ENCODE measurements at places on chromosomes 1 and 21.

DNA sequence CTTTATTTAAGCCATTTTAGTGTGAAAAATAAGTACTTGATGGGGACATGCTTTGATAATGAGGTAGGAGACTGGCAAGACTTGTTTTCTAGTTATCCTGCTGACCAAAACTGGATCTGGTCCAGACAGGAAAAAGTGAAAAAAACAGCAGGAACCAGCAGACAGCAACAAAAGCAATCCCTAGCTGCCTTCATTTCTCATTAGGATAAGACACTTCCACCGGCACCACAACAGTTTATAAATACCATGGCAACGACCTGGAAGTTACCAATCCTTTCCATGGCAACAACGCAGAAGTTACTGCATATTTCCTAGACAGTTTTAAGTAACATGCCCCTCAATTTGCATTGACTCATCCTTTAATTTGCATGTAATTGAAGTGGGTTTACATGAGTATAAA, 993.8 kb upstream of the NCAM2 start:
- peak; percentile 7 for DNase-seq

DNA sequence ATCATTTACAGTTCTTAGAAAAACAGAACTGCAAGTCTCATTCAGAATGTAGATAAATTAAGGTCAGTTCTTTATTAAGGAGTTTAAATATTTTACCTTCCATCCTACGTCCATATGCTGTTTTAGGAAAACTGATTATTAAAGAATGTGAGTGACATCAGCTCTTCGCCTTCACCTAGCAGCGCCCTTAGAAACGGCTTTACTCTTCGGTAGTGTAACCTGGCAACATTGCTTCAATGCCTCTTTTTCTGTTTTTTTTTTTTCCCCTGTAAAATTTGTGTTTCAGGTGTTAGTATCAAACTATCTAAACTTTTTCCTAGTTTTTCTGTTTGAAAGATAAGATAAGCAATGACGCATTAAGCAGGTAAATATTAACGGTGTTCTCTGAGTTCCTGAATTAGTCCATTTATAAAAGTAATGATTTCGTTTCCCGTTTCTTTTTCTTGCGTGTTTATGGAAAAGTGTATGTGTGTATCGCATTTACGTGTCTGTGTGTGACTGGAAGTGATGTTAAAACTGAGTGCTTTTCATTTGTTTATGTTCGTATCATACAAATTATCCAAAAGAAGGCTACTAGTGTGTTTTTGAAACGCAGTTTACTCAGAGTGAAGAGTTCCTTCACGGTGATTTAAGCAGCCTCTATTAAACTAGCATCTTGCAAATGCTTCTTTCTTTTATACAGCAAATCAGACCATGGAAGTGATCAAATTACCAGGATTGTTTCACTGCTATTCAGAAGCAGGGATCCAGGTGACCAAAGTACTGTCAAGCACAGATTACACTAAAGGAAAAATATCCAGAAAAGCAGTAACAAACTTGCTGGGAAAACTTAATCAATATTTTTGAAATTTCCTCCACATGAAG, 139.0 kb downstream of the SDCCAG8 start:
- no peak for DNase-seq

- DNase-seq = no peak
These were observed 92.0 kb downstream of the MIS18A start for GRCh38 chr21:32186804-32187203.

GRCh38 chr1:206573319-206573718, 38.9 kb downstream of the EIF2D start:
- no peak for DNase-seq

DNA sequence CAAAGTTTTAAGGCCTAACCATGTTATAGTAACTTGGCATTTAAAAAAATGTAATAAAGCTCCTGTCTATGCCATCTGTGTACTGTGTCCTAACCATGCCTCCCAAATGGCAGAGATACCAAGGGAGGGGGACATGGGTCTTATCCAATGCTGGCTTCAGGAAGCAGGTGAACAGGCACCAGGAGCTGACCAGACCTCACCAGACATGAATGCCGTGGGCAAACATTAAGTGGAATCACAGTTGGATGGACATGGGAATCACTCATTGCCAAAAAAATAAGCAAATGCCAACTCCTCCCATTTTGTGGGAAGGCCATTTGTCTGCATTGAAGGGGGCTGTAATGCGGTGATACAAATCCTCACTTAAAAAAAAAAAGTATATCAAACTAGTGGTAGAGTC, 22.9 kb downstream of the PROX1 start:
- no peak for DNase-seq

- no peak for DNase-seq
These were observed 541.0 kb upstream of the ZRANB2 start for GRCh38 chr1:71621785-71622184.

- no peak for DNase-seq
These were observed 18.6 kb downstream of the NKAIN1 start for GRCh38 chr1:31221072-31221471.

DNA sequence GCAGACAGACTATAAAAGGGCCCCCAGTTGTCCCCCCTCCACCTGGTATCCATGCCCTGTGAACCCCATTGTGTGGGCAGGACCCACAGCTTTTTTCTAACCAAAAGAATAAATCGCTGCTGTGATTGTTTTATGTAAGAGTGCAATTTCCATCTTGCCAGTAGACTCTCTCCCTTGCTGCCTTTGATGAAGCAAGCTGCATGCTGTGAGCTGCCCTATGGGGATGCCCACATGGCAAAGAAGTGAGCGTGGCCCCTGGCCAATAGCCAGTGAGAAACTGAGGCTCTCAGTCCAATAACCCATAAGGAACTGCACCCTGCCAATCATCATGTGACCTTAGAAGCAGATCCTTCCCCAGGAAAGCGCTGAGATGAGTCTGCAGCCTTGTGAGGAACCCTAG, 37.8 kb upstream of the FMOD start:
- peak; percentile 0 for DNase-seq

- DNase-seq = no peak
These were observed 283.1 kb downstream of the GRIK1 start for GRCh38 chr21:29656504-29657239.

- no peak for DNase-seq
These were observed 19.6 kb upstream of the SERINC2 start for GRCh38 chr1:31393463-31393862.

DNA sequence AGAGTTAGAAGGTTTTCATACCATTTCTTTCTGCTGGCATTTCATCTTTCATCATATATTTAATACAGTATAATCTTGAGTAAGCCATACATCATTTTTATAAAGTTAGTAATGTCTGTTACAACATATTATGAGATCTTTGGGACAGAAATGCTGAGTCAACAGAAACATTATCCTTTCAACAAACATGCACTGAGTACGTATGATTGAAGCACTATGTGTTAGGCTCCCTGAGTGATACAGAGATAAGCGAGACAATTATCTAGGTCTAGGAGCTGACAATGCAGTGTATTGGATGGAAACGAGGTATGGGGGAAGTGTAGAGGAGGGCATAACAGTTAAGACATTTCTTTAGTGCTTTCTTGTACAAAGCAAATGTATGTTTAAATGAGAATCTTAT, 19.7 kb upstream of the GPR52 start:
- DNase-seq = no peak

- DNase-seq = no peak
These were observed 128.0 kb downstream of the LACTBL1 start for GRCh38 chr1:22844621-22845020.

DNA sequence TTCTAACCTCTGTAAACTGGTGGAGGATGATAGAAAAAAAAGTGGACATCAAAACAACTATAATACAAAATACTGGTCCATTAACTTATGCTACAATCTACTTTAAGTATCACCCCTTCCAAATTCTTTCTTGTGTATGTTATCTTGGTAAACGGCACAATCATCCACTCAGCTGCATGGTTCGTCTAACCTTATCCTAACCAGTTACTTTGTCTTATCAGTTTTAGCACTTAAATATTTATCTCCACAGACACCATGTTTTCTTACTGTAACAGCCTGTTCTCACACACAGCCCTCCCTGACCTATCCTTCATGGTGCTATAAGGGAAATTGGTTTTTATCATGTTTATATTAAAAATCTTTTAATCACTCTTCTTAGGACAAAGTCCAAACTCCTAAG, 157.2 kb downstream of the PTGER3 start:
- no peak for DNase-seq

- DNase-seq = peak; percentile 72
These were observed 30.9 kb downstream of the GPA33 start for GRCh38 chr1:167059045-167059808.

- no peak for DNase-seq
These were observed 107.4 kb upstream of the ESRRG start for GRCh38 chr1:216830424-216831210.

DNA sequence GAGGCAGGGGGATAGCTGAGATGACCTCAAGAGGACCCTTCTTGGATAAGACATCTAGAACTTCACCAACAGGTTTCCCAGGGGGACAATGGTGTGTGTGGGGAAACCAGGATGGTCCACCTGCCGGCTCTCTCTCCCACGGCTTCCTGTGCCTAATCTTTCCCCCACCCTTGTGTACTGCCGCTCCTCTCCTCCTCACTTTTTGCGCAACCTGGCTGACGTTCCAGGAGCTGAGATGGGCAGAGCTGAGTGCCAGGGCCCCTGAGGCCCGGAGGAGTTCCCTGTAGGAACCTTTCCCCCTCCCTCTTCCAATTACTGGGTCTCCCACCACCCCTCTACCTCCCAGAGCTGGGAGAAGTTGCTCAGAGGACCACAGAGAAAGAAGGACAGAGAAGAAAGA, 6.9 kb downstream of the SLC26A9 start:
- DNase-seq = no peak

DNA sequence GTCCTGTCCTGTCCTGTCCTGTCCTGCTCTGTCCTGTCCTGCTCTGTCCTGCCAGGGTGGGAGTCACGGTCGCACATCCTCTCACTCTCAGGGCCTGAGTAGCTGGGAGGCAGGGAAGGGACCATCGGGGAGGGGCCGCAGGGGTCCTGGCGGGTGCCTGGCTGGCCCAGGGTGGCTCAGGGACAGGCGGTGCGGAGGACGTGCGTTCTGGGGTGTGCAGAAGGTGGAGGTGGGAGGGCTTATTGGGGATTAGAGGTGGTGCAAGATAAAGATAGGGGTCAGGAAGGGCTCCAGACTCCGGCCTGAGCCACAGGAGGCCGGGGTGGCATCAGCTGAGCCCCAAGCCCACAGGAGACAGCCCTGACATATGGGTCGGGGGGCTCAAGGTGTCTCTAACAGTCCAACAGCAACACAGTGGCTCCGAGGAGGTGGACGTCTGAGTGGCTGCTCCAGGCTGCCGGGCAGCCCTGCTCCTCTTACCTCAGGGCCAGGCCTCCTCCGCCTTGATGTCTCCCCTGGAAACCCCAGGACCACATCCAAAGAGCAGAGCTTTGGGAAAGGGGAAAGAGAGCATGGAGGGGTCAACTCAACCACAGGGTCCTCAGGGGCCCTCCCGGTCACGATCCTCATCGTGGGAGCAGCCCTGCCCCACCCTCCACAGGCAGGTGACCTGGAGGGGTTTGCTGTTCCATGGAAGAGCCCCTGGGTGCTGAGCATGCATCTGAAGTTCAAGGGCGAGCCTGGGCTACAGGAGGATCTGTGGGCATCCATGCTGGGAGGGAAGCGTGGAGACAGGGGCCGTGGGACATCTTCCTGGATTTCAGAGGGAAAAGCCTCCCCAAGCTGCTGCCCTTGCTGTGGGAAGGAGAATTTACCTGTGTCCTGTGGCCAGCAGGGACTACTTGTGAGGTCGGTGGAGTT, 39.6 kb upstream of the ADARB1 start:
- DNase-seq = no peak

- peak; percentile 37 for DNase-seq
These were observed at the start of gene RXRG for GRCh38 chr1:165444897-165445370. TSS of gene RXRG (minus strand) at chr1:165445126. CDS start at chr1:165444893, 233 bp downstream.

GRCh38 chr1:71089536-71090270, 8.9 kb upstream of the ZRANB2 start:
- DNase-seq = no peak

GRCh38 chr1:111488669-111489068, 14.8 kb downstream of the ADORA3 start:
- no peak for DNase-seq

- DNase-seq = peak; percentile 7
These were observed 2.8 kb downstream of the SRARP start for GRCh38 chr1:16006552-16007485.

- DNase-seq = no peak
These were observed 40.4 kb downstream of the NIBAN1 start for GRCh38 chr1:184933944-184934343.

GRCh38 chr1:201912832-201913231, 24.1 kb downstream of the SHISA4 start:
- DNase-seq = no peak

DNA sequence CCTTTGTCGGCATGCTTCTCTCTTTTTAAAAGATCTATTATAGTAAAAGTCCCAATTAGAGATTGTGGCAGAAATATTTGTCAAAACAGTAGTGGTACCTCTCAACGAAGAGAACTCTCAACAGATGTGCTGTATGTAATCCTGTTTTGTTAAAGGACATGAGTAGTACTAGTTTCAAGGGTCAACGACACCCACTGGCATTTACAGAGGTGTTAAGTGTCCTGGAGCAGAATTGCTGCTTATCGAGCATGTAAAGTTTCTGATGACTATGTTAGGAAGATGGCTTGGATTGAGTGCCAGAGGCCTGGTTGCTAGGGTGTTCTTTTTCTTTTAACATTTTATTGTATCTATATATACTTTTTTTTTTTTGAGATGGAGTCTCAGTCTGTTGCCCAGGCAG, 27.1 kb downstream of the CELF3 start:
- no peak for DNase-seq

DNA sequence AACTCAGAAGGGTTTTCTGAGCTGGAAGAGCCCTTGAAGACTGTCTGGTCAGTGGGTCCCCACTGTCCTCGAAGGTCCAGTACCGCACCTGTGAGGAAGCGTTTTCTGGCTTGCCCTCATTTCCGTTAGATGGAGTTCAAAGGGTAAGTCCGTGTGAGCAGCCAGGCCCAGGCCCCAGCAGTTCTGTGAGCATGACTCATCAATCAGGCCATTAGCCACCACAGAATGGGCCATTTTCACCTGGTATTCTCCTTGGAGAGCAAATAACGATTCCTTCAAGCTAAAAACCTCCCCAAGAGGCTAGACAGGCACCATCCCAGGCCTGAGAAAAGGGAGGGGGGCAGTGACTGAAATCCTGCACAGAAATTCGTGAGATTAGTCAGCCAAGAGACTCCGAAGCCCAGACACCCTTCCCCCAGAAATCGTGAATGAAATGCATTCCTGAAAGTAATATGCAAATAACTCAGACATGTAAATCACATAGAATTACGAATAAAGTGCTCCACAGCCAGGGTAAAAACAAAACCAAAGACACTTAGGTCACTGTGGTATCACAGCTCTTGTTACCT, 66.0 kb downstream of the BCAR3 start:
- DNase-seq = no peak

DNA sequence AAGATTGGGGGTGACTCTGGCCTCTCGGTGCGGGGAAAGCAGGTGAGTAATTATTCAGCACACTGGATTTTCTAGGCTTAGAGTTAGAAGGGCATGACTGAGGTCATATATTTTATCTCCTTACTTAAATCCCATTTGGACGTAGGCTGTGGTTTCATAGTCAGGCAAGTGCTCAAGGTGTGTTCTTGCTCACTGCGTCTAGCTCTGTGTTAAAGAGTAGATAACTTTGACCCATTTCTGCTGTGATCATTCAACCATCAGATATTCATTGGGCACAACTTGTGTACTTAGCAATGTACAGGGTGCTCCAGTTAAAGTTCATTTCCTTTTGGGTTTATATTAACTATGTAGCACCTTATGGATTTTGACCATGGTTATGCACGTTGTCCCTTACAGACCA, 14.6 kb downstream of the PFKFB2 start:
- no peak for DNase-seq

GRCh38 chr1:235054466-235054865, 74.2 kb downstream of the TOMM20 start:
- DNase-seq = no peak
